ENCODE measurements at places on chromosomes 5 and 9. TPM values are rescaled to one million over a fixed set of nuclear protein-coding genes. Genes with fewer than 3 reads are reported as not detected.

DNA sequence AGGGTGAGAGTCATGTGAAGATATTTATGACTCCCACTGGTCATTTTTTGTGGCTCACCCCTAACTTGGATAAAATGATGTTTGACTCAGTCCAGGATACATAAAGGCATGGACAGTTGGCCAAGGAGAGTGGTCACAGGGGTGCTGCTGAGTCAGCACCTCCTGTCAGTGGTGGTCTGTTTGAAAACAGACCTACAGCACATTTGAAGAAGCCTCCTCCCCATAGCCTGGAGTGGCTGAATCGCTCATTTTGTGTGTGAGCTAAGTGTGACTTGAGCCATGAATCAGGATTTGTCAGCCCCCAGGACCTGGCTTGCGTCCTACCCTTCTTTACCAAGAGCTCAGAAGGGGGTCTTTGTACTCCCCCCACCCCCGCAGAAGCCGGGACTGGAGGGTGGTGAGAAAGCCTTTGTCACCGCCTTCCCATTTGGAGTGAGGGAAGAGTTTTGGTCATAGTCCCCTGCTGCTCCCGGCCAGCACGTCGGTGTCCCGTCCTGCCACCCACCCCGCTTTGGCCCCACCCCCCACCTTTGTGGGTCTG lies 35.6 kb downstream of the TRIO start:
- DNase-seq = no peak
- no peaks in the 10 kb centered on the region for H3K27me3 ChIP-seq
- H3K36me3 ChIP-seq = no peaks in the 10 kb centered on the region
- H3K4me3 ChIP-seq = no peak overlapping the region

Gene HMMR
- total RNA-seq = 13.3 TPM

- no peak overlapping the region for H3K27ac ChIP-seq
- H3K4me3 ChIP-seq = no peak overlapping the region
- no peak for DNase-seq
- peaks cover 3% of the 10 kb centered on the region for H3K4me1 ChIP-seq
- no peaks in the 10 kb centered on the region for H3K27me3 ChIP-seq
- H3K36me3 ChIP-seq = peaks cover 7% of the 10 kb centered on the region
Measured at GRCh38 chr5:66469684-66470083, 126.5 kb upstream of the MAST4 start.

- peaks cover 50% of the 10 kb centered on the region for H3K4me1 ChIP-seq
- no peak overlapping the region for H3K4me3 ChIP-seq
- H3K36me3 ChIP-seq = peaks cover 12% of the 10 kb centered on the region
- DNase-seq = no peak
- no peaks in the 10 kb centered on the region for H3K27me3 ChIP-seq
Measured at GRCh38 chr9:93188426-93189368, 4.8 kb downstream of the WNK2 start.

DNA sequence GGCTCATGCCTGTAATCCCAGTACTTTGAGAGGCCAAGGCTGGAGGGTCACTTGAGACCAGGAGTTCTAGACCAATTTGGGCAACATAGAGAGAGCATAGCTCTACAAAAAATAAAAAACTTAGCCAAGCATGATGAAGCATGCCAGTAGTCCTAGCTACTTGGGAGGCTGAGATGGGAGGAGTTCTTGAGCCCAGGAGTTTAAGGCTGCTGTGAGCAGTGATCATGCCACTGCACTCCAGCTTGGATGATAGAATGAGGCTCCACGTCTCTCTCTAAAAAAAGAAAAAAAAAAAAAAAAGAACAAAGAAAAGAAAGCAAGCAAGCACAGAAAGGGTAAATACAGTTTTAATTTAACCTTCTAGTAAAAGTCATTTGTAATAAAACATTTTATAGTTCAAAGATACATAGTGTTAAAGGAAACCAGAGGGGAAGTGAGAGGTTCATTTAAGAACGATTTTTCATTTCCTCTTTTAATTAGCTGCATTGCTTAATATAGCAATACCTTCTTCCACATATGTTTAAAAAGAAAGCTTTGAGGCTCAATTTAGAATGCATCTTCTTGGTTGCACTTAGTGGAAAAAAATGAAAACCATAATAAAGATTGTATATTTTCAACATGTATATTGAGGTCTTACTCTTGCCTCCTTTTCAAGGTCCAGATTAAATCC lies 14.9 kb downstream of the GAPT start:
- H3K4me1 ChIP-seq = peaks cover 17% of the 10 kb centered on the region
- H3K36me3 ChIP-seq = no peaks in the 10 kb centered on the region
- H3K4me3 ChIP-seq = no peak overlapping the region
- H3K27me3 ChIP-seq = no peaks in the 10 kb centered on the region
- no peak overlapping the region for H3K27ac ChIP-seq
- DNase-seq = no peak

DNA sequence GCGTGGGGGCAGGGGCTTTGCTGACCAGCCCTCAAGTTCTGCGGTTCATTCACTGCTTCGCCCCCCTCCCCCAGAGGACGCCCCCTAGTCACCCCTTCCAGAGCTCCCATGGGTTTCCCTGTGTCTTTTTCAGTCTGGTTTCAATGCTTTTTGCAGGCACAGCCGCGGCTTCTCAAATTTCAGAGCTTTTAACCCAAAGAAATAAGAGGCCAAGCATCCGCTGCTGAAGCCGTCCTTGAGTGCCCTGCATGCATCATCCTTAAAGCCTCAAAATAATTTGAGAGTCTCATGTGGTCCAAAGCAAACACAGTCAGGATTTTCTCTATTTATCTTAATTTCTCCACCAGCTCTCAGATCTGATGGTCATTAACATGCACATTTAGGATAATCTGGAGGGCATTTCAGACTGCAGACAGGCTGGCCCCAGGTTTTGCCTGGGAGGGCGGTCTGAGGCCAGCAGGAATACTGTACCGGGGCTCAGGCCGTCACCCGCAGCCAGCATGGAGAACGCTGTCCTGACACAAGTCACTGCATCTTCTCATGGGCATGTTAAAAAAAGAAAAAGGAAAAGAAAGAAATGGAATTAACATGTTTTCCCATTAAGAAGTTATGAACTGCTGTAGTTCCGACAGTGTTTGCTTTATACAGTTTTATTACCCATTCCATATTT lies 420.8 kb upstream of the IRX4 start:
- no peak overlapping the region for H3K27ac ChIP-seq
- H3K36me3 ChIP-seq = no peaks in the 10 kb centered on the region
- H3K27me3 ChIP-seq = peaks cover 45% of the 10 kb centered on the region

DNA sequence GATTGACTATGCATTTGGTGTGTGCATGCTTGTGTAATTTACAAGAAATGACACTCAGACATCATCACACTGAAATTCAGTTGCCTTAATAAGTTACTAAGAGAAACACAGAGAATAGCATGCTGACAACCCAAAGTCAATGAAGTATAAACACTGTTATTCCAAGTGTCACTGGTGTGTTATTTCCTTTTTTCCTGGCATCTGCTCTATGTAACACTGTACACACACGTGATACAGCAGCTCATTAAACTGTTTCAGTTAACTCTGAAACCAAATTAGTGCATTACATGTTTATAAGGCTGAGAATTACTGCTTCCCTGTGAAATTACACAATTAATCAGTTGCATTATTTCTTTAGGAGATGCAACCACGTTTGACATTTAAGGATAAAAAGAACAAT lies 252.7 kb downstream of the EFNA5 start:
- no peaks in the 10 kb centered on the region for H3K27me3 ChIP-seq
- peaks cover 5% of the 10 kb centered on the region for H3K4me1 ChIP-seq
- H3K36me3 ChIP-seq = no peaks in the 10 kb centered on the region
- no peak for DNase-seq
- no peak overlapping the region for H3K4me3 ChIP-seq
- no peak overlapping the region for H3K27ac ChIP-seq
